Vagina (tissue), 2 donors: ENCODE measurements at places on chromosomes 4 and X. TPM values are rescaled to one million over a fixed set of nuclear protein-coding genes. Genes with fewer than 3 reads are reported as not detected.

The PNMA3 gene
- total RNA-seq = 0.49 TPM

The TGIF2LX gene
- total RNA-seq = not detected

The SPINK2 gene
- 4.4 TPM for total RNA-seq

The PDE5A gene
- total RNA-seq = 23.1 TPM

The GPR119 gene
- not detected for total RNA-seq

The MAPK10 gene
- total RNA-seq = 123 TPM

The SPARCL1 gene
- total RNA-seq = 558 TPM

The SPANXA2 gene
- not detected for total RNA-seq

The TCEAL5 gene
- 0.98 TPM for total RNA-seq
